ENCODE measurements at places on chromosomes 13 and 19. TPM values are rescaled to one million over a fixed set of nuclear protein-coding genes. Genes with fewer than 3 reads are reported as not detected.

ZNF253 gene
- polyA plus RNA-seq: 35.0 TPM

GRK1 gene
- polyA plus RNA-seq: 0.08 TPM

MAG gene
- polyA plus RNA-seq: 11.2 TPM

NANOS3 gene
- 2.6 TPM for polyA plus RNA-seq

TSPAN16 gene
- polyA plus RNA-seq: not detected

DNA sequence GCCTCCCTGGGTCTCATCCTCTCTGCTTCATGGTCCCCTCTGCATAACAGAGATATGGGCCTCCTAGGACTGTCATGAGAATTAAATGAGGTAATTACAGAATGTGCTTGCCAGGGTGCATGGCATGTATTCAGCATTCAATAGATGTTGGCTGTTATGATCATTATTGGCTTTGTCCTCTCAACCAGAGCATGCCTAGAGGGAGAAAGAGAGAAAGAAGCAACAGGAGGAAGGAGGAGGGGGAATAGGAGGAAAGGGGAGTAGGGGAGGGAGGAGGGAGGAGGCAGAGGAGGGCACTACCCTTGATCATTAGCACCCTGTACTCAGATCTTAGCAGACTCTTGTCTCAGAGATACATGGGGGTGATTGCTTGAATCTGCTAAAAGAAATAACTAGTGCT lies 41.0 kb upstream of the SIAH3 start:
- no peak for DNase-seq

DNA sequence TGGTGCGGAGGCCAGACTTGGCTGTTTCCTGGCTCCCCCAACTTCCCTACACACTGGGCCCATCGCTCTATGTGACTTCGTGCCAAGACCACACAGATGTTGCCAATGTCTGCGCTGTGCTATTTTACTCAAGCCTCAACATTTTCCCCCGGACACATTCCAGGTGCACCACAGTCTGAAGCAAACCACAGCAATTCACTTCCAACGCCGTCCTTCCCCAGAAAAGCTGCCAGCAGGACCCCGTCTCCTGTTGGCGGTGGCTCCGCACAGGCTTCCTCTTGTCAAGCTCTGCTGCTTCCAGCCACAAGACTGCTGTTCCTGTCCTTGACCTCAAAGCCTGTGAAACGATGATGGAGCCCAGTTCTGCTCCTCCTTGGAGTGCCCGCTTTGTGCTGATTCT lies 100.7 kb downstream of the CRYL1 start:
- DNase-seq: no peak

DNA sequence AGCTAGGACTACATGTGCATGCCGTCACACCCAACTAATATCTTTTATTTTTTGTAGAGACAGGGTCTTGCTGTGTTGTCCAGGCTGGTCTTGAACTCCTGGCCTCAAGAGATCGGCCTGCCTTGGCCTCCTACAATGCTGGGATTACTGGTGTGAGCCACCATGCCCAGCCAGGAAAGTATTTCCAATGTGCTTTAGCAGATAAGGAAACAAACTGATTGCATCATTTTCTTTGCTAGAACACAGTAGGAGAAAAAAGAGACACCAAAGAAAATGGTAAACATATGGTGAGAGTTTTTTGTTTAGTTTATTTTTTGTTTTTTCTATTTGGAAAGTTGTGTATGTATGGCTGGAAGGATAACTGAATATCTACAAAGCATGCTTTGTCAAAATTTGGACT lies 46.9 kb upstream of the AKAP11 start:
- no peak for DNase-seq

GRCh38 chr13:63436325-63436668 lies 2020.6 kb upstream of the PCDH20 start:
- no peak for DNase-seq

GRCh38 chr13:77480066-77480465 lies 55.4 kb upstream of the SCEL start:
- DNase-seq: no peak

GRCh38 chr19:33198169-33198568 lies 4.0 kb downstream of the LRP3 start:
- no peak for DNase-seq

- no peak for DNase-seq
Measured at GRCh38 chr13:47680748-47681147, 320.3 kb downstream of the SUCLA2 start.

- no peak for DNase-seq
Measured at GRCh38 chr13:74068471-74068870, 65.7 kb downstream of the KLF12 start.

DNA sequence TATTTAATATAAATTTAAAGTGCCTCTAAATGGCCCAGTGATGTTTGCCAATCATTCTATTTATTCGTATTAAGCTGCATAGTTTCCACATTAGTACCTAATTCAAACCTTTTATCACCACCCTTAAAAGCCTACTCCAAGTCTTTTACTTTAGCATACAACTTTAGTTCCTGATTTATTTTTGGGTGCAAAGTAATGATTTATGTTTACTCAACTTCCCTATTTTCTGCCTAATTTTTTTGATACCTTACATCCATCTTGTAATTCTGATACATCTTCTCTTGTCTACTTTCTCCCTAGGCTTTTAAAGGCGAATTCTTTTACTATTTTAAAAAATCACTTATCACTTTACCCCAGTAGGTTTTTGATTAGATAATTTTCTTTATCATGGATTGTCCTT lies 2651.1 kb upstream of the PCDH20 start:
- DNase-seq: no peak

DNA sequence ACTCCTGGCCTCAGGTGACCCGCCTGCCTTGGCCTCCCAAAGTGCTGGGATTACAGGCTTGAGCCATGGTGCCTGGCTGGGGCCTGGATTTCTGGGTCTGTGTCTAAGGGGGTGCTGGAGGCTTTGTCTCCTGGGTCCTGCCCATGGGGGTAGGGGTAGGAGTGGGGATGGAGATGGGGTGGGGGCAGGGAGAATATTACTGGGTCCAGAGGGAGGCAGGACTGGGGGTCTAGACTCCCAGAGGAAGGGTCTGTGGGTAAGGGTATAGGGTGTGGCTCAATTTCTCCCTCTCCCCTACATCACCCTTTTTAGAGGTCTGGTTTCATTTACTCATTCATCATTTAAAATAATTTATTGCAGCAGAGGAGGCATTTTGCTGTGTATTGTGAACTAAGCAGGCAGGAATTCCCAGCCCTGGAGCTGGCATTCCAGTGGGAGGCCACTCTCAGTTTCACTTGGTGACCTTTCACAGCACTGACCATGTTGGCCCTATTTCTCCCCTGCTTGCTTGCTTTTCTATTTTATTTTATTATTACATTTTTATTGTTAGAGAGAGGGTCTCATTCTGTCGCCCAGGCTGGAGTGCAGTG lies 810 bp upstream of the NFKBID start:
- no peak for DNase-seq

DNA sequence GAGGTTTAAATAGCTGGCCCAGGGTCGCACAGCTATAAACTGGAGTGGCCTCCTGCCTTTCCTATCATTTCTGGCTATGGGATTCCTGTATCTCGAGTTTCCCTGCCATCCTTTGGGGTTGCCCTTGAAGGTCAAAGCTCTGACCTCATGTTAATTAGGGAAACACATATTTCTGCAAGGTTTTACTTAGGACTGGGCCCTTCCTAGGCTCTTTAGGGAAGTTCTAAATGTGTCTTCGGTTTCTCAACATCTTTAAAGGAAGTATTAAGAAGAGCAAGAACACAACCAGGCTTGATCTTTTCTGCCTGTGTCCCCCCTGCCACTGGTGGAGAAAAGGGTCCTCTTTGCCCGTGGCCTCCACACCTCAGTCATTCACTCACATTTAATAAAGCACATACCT lies 10.8 kb downstream of the LCP1 start:
- no peak for DNase-seq

GRCh38 chr13:113855012-113855921 lies 8.6 kb downstream of the GAS6 start:
- no peak for DNase-seq

Data from left renal pelvis (tissue), 4 donors.